ENCODE measurements at places on chromosomes 12 and 14.

DNA sequence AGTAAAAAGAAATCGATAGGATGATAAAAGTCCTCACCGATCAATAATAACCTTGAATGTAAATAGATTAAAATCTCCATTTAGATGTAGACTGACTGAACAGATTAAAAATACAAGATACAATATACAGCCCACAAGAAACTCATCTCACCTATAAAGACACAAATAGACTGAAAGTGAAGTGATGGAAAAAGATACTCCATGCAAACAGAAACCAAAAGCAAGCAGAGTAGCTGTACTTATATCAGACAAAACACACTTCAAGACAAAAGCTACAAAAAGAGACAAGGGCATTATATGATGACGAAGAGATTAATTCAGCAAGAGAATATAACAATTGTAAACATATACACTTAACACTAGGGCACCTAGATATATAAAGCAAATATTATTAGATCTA lies 444.8 kb downstream of the RGS6 start:
- DNase-seq: no peak

DNA sequence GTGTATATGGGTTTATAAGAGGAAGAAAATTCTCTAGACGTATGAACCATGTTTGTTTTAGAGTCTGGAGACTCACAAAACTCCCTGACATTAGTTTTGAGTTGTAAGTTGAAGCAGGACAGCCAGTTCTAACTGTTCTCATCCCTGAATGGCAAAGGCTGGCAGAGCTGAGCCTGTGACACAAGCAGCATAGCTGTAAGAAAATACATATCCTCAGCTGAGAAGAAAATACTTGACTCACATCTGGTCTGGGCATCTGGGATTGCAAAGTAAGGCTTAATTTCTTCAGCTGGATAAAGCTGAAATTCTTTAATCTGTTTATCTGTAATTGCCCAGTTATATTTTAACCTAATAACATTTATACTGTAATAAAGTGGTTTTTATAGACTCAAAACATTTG lies 156.3 kb downstream of the PELI2 start:
- DNase-seq: no peak

DNA sequence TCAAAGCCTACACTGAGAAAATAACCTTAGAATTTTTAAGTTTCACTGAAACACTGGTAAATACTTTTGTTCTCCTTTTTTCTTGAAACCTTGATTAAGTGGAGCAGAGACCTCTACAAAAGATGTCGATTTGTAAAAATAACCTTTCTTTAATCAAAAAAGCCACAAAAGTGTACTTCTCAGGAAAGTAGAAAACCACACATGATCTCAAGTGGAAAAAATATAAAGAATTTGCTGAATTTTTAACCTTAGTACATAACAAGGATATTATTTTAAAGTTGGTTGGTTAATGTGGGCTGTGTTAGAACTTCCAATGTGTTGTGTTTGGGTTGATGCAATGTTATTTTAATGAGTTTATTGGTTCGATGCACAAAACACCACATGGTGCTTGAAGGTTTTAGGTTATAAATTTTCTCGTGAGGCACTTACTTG lies 8.6 kb downstream of the LGR5 start:
- DNase-seq: no peak

DNA sequence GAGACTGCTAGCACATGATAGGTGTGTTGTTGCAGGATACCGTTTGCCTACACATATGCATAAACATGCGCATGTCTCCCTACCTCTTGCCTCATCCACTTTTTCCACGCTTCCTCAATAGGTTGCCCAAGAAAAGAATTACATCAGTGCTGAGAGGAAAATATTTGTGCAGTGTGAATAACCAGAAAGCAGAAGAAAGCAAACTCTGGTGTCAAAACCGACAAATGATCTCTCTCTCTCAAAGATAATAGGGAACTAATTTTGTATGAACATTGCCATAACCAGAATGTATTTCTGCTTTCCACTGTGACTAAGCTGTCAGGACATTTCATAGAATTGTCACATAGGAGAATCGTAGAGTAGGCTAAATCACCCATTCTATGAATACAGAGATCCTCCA lies 1.3 kb downstream of the CLEC7A start:
- DNase-seq: no peak

GRCh38 chr12:107449891-107450290 lies 235.7 kb upstream of the PWP1 start:
- DNase-seq: no peak

GRCh38 chr14:72736786-72737559 lies 156.9 kb downstream of the DPF3 start:
- DNase-seq: no peak

- no peak for DNase-seq
Measured at GRCh38 chr12:87988534-87988933, 40.7 kb downstream of the C12orf50 start.

GRCh38 chr14:68143341-68143841 lies 323.8 kb downstream of the RAD51B start:
- DNase-seq: no peak
